MCF 10A (cell line): ENCODE measurements at places on chromosomes 6 and 20.
A peak's percentile ranks its signal among the peaks of the same experiment; 100 is the strongest.

DNA sequence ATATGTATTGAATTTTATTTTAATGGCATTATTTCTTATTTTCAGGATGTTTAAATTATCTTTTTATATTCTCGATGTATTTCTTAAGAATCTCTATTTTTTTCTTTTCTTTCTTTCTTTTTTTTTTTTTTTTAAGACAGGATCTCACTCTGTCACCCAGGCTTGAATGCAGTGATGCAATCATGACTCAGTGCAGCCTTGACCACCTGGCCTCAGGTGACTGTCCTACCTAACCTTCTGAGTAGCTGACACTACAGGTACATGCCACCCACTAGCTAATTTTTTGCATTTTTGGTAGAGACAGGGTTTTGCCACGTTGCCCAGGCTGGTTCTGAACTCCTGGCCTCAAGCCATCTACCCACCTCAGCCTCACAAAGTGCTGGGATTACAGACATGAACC is 143.8 kb upstream of the LAMA2 start:
- peak; percentile 46 for DNase-seq

GRCh38 chr6:104484626-104485025 is 375.1 kb downstream of the HACE1 start:
- DNase-seq, result no peak

DNA sequence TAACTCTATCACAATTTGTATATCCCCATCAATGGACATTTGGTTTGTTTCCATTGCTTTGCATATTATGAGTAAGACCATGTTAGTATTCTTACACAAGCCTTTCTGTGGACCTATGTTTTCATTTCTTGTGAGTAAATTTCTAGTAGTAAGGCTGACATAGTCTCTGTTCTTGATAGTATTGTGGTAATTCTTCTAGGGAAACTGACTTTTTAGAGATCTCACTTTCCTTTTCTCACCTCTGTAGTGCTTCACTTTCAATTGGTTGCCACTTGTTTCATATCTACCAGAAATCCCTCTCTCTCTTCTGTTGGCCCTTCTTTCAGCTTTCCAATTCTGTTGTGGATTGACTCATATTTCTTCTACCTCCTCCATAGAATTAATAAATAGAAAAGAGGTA is 8.5 kb downstream of the ISM1 start:
- DNase-seq, result no peak

GRCh38 chr20:50855498-50856474 is 60.9 kb downstream of the BCAS4 start:
- DNase-seq, result peak; percentile 79

GRCh38 chr20:54346276-54346675 is 129.1 kb upstream of the DOK5 start:
- no peak for DNase-seq

DNA sequence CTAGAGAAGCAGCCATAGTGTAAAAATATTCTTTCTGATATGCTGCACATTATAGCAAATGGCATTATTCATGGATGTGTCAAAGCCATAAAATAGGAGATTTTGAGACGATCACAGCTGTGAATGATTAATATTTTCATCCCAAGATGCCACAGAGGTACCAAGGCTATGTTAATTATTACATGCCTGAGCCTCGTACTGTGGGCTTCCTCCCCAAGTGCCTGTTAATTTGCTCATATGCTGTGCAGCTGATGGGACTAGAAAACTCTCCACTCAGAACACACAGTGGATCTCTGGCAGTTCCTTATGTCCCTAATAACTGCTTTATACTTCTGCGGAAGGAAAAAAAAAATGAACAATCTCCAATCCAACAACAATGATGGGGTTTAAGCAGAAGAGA is 184.9 kb upstream of the TSHZ2 start:
- DNase-seq, result no peak

- DNase-seq, result no peak
These were observed 66.5 kb downstream of the IYD start for GRCh38 chr6:150435360-150435759.

GRCh38 chr6:124755321-124755720 is 206.9 kb upstream of the RNF217 start:
- no peak for DNase-seq

DNA sequence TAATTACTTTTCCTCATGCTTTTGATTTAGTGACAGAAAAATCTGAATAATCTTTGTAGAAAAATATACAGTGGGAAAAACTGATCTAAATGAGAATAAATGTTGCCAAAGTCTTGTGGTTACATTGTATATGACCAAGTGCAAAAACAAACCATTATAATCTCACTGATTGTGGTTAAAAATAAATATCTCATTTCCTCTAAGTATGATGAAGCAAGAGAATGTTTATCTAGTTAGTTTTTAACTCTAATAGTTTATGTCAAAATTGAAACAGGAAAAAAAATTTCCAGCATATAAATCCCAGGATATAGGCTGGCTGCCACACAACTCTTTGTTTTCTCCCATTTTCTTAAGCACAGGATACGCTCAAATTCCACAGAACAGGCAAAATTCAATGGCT is 392.7 kb upstream of the ID4 start:
- DNase-seq, result no peak

GRCh38 chr6:147900247-147900830 is 391.8 kb downstream of the SAMD5 start:
- no peak for DNase-seq

DNA sequence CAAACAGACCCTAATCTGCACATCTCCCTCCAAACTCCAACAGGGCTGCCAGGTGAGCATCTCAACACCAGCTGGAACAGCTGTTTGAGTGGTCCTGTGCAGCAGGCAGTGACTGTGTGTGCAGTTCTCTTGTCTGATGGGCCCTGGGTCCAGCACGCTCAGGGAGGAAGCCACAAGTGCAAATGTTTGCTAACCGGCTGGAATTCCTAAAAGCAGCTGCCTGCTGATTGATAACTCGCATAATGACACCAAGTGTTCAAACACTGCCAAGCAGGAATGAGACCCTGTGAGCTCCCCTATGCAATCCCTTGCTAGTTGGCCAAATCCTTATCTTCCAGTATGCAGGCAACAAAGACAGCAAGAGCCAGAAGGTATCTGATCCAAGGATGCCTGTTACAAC is 650.6 kb downstream of the CBLN4 start:
- DNase-seq, result no peak

DNA sequence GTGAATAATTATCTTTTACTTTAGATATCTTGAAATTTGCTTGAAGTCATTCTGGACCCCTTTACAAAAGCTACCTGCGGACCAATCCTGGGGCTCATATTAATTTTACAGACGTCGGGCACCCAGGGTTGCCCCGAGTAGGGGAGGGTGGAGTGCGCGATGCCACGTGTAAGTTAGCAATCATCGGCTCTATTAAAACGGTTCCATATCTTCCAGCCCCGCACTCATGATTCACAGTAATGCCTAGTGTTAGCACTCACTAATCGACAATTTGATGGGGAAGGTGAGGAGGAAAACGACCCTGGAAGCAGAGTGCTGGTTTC is 34.9 kb upstream of the TCF21 start:
- no peak for DNase-seq

- DNase-seq, result no peak
These were observed 109.7 kb downstream of the LRFN2 start for GRCh38 chr6:40477246-40478126.
